ENCODE measurements at places on chromosomes 2 and 18. TPM values are rescaled to one million over a fixed set of nuclear protein-coding genes. Genes with fewer than 3 reads are reported as not detected.

Gene FLACC1
- 1.6 TPM for total RNA-seq

GRCh38 chr2:200422071-200422470 lies 87.8 kb downstream of the KCTD18 start:
- no peak for DNase-seq

Gene FSIP2
- 1.6 TPM for total RNA-seq

Gene UGT1A9
- not detected for total RNA-seq

Gene FHOD3
- total RNA-seq, result 13.0 TPM

Gene CNDP2
- 104 TPM for total RNA-seq

Gene DUSP2
- 1.9 TPM for total RNA-seq

DNA sequence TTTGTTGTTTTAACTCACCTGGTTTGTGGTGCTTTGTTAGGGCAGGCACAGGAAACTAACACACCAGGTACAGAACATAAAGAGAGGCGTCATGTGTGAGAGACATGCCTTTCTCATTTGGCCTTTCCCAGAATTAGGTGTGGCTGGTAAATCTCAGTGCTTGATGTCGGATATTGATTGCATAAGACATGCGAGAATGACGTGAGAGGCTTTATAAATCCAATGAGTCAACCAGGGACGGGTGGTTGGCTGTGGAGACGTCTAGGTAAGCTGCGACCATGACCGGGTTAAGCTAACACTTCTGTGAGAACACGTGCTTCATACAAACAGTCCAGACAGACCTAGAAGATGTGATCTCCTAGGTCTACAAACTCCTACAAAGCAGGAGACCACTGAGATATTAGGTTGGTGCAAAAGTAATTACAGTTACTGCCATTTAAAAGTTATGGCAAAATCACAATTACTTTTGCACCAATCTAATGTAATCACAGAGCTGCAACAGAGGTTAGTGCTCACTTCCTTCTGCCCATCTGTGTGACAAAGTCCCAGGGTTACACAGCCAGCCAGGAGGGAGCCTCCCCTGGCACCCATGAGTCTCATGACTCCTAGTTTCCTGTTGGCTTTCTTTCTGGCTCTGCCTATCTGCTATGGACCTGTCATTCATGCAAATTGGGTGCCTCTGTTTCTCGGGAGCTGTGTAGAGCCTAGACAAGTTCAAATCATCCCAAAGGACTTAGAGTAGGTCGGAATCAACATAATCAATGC lies 98.9 kb upstream of the ATP8B1 start:
- no peak for DNase-seq

- no peak for DNase-seq
These were observed 57.9 kb downstream of the NCK2 start for GRCh38 chr2:105802587-105802986.

DNA sequence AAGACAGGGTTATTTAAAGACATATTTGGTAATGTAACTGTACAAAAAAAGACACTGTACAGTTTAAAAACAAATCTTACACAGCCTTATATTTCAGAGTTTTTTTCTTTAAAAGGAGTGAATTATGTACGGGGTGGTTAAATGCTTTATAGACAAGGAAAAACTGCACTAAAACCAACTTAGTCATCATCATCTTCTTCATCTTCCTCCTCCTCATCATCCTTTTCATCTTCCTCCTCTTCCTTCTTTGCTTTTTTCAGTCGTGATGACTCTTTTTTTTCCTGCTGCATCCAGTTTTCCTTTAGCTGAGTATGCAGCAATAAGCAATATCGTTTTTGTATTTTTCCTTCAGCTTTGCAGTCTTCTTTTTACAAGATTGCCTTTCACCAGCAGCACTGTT lies 14.6 kb upstream of the MBOAT2 start:
- no peak for DNase-seq

- no peak for DNase-seq
These were observed 15.9 kb downstream of the GLI2 start for GRCh38 chr2:120751553-120751952.

GRCh38 chr2:96464651-96465050 lies 40.5 kb downstream of the NEURL3 start:
- DNase-seq, result no peak

DNA sequence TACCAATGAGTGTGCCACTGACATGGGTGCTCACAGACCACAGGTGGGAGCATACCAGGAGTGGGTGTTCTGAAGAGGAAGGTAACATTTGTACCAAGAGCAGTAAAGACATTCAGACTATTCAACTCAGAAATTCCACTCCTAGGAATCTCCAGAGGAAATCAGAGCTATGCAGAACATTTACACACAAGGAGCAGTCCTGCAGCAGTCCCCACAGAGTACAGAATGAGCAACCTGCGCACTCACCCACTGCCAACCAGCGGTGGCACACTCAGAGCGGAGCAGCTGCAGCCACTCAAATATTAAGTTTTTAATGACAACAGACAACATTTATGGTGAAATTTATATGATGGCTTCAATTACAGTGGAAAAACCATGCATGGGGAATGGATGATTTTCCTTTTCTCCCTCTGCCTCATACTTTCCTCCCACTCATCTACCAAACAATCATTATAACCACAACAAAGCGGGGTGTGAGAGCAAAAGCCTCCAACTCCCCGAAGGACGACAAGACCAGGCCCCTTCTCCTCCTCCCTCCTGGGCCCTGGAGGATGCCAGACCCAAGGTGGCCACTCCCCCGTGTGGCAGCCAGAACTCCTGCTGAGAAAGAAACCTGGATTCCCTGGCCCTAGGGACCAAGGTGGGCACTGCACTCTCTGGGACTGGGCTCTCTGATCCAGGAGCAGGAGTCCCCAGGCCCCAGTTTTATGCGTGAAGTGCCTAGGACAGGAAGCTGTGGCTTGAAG lies 5.4 kb downstream of the HS6ST1 start:
- peak; percentile 51 for DNase-seq

GRCh38 chr2:62475172-62476011 lies 30.6 kb downstream of the TMEM17 start:
- DNase-seq, result no peak

- DNase-seq, result no peak
These were observed 430.1 kb downstream of the FBXO15 start for GRCh38 chr18:73717570-73717969.

- DNase-seq, result no peak
These were observed 352.5 kb upstream of the ZNF521 start for GRCh38 chr18:25704494-25704893.

DNA sequence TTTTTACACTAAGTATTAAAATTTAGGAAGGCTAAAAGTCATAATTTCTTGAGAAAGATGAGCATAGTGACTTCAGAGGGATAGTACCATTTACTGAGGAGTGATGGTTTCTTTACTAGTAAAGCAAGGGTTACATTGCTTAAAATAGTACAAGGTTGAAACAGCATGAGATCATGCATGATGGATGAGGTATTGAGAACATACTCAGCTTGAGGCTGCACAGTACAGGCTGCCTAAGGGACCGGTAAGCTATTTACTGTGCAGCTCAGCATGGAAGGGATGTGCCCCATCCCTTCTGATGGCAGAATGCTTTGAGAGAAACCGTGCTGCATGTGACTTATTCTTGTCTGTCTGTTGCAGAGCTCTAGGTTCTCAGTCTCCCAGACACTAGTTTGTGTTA lies 122.1 kb downstream of the EML6 start:
- DNase-seq, result no peak

DNA sequence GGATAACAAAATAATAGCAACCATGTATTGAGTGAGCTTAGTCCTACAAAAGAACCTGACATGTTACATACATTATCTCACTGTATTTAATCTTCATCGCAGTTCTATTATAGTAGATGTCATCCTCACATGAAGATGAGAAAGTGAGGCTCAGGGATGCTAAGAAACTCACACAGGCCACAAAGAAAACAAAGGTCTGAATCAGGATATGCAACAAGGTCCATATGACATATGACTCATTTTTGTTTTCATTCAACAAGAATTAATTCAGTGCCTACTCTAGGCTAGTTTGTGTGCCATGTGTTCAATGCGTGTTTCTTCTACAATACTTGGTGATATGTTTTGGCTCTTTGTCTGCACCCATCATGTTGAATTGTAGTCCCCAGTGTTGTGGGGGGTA lies 219.7 kb upstream of the EPHA4 start:
- no peak for DNase-seq

- DNase-seq, result no peak
These were observed 47.8 kb downstream of the PHLPP1 start for GRCh38 chr18:62763101-62763521.

Gene SIX3
- not detected for total RNA-seq

- no peak for DNase-seq
These were observed 215.1 kb upstream of the KLHL29 start for GRCh38 chr2:23169896-23170295.

- no peak for DNase-seq
These were observed 141.5 kb upstream of the HAAO start for GRCh38 chr2:42933824-42934254.

Gene C2orf80
- total RNA-seq, result not detected

DNA sequence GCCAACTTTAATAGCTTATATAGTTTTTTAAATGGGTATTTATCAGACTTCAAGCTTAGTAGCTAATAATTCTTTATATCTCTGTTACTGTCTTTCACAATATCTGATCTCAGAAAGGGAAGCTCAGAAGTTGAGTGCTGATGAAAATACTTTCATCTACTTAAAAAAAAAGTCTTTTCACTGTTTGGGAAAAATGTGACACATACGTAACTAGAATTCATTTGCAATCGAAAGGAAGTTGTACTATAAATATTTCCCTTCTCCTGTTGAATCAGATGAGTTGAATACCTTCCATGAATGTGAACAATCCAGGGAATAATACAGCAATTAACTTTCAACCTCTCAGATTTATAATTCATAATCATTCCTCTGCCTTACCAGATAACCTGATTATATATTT lies 811 bp upstream of the SCG2 start:
- DNase-seq, result no peak

- DNase-seq, result no peak
These were observed 157.2 kb downstream of the DDX1 start for GRCh38 chr2:15748736-15749323.

Gene LAMA3
- 43.4 TPM for total RNA-seq

- DNase-seq, result no peak
These were observed 44.7 kb downstream of the SOX11 start for GRCh38 chr2:5736886-5737285.

DNA sequence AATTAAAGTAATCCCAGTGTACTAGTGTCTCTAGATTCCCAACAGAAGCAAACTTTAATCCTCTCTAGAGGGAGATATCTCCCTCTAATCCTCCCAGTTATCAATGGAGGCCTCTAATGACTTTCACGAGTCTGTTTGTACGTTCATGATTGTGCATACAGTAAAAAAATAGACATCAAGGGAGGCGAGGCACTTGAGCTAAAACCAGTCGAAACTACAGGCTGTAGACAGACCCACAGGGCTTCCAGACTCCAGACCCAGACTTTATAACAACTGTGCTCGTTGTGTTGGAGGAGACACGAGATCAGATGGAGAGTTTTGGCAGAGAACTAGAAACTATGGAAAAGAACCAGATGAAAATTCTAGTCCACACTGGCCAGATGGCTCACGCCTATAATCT lies 7.0 kb downstream of the DGKD start:
- no peak for DNase-seq

Gene TET3
- 13.2 TPM for total RNA-seq

DNA sequence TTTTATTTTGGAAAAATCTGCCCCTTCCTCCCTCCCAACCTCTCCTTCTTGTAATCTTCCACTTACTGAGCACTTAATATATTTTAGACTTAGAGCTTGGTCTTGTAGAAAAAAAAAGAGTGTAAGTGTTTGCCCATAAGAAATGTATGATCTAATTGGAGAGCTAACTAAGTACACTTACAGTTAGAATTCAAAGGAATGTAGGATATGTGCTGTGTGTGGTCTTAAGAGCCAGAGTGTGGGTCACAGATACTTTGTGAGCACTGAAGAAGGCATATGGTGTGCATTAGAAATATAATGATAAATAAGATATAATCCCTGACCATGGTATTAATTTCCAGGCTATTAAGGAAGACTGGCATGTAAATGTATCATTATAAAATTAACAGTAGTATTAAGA lies 91.8 kb upstream of the ZNF521 start:
- no peak for DNase-seq

DNA sequence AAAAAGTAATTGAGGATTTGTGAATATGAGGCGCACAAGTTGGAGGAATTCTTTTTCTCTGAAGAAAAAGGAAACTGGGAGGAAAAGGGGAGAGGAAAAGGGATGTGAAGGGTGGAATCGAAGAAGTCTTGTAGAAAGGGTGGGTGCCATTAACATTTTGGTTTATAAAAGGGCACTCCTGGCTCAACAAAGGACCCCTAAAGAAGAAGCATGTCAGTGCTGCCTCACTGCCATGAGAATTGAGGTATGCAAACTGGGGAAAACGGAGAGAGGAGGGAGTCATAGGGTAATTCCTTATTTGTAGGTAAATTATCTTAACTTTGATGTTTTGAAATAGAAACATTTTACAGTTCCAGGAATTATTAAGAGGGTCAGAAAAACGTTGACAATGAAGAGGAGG lies 207.2 kb downstream of the NAPG start:
- no peak for DNase-seq

DNA sequence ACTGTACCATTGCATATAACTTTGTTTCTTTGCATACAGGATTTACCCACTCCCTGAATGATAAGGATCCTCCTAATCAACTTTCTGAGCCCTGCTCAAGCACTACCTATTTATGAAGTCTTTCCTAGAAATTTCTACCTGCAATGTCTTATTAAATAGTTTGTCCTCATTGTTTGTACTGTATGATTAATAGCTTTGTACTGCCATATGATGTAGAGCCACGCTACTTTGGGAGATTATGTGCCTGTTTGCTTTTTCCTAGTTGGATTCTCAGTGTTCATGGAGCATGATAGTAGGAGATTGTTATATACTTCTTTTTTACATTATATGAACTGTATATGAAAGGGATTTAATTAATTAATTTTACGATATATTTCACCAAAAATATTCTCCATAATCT lies 327.1 kb upstream of the GALNT5 start:
- DNase-seq, result no peak

GRCh38 chr2:6224267-6224666 lies 532.1 kb downstream of the SOX11 start:
- no peak for DNase-seq

- no peak for DNase-seq
These were observed 30.7 kb downstream of the CAMKMT start for GRCh38 chr2:44392338-44392943.

Gene OBSL1
- 69.2 TPM for total RNA-seq

GRCh38 chr2:55033076-55033742 lies 17.0 kb downstream of the RTN4 start:
- DNase-seq, result no peak

GRCh38 chr2:200306931-200307723 lies 634 bp downstream of the SPATS2L start:
- DNase-seq, result no peak

Gene CNDP1
- total RNA-seq, result 0.33 TPM

- DNase-seq, result no peak
These were observed 313.9 kb downstream of the TRIB2 start for GRCh38 chr2:13030606-13031005.

- DNase-seq, result no peak
These were observed 27.0 kb downstream of the GCA start for GRCh38 chr2:162370931-162371330.

All from breast epithelium (tissue), 4 donors.